ENCODE measurements at places on chromosomes 12 and 14.

DNA sequence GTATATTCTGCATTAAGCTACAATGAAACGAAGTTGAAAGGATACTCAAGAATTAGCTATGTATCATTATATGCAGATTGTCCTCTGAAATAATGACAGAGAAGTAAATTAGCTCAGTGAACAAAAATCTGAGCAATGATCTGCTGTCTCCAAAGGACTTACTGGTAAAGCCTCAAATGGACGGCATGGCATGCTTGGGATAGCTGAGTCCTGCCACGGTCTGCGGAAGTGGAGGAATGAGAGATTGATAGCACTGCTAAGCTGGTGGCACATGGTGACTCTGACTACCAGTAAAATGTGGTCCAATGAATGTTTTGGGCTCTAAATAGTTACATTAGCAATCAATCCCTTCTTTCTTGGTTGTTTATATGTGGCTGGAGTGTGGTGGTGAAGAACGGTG, 3.7 kb upstream of the DENND5B start:
- DNase-seq: no peak

- no peak for DNase-seq
These were observed 13.7 kb upstream of the VPS37B start for GRCh38 chr12:122909442-122910288.

GRCh38 chr12:6667559-6668210, 4.8 kb upstream of the ING4 start:
- no peak for DNase-seq

GRCh38 chr14:105026802-105027563, 6.1 kb upstream of the CDCA4 start:
- no peak for DNase-seq

- DNase-seq: no peak
These were observed 10.7 kb upstream of the AVIL start for GRCh38 chr12:57829025-57829777.
